Metanephros (tissue), 2 donors: ENCODE measurements at places on chromosomes 2 and 18. TPM values are rescaled to one million over a fixed set of nuclear protein-coding genes. Genes with fewer than 3 reads are reported as not detected.

The CNTNAP5 gene
- 0.58 TPM for total RNA-seq

The TNS1 gene
- total RNA-seq: 166 TPM

The RAB6C gene
- 0.23 TPM for total RNA-seq

The TRIM43 gene
- 0.18 TPM for total RNA-seq
